ENCODE measurements at places on chromosomes 3 and 15.

GRCh38 chr3:15758295-15758694 lies 39.5 kb downstream of the ANKRD28 start:
- DNase-seq, result no peak

DNA sequence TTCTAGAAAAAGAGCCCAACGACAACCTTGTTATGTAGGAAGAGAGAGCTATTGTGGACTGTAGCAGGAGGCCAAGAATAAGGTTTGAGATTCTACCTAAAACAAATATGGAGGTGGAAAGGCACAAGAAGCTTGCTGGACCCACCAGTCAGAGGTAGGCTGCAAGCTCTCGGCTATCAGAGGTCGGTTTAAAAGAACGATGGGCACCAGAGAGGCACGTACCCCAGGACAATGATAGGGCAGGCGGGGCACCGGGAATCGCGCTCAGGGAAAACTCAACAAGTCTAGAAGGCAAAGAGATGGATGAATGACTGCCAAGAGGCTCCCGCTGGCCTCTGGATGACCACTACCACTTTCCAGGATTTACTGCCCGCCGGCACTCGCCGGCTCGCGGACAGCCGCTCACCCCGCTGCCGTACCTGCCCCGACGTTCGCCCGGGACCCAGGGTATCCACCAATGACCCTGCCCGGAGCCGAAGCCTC lies 1.1 kb downstream of the HDGFL3 start:
- no peak for DNase-seq

- no peak for DNase-seq
These were observed 3.0 kb upstream of the ANO10 start for GRCh38 chr3:43624619-43625305.

GRCh38 chr15:92958105-92958504 lies 58.0 kb downstream of the CHD2 start:
- no peak for DNase-seq

GRCh38 chr15:64501396-64501715 lies 41.0 kb downstream of the ZNF609 start:
- DNase-seq, result no peak

GRCh38 chr15:35306361-35306981 lies 221.4 kb upstream of the NANOGP8 start:
- DNase-seq, result no peak

GRCh38 chr3:128847666-128848370 lies 31.6 kb upstream of the ACAD9 start:
- DNase-seq, result no peak

GRCh38 chr3:98596541-98597500 lies 3.4 kb upstream of the CPOX start:
- DNase-seq, result no peak

Measured in Right ventricle myocardium superior (tissue), 1 donor.